ENCODE measurements at places on chromosomes 5 and 9.

DNA sequence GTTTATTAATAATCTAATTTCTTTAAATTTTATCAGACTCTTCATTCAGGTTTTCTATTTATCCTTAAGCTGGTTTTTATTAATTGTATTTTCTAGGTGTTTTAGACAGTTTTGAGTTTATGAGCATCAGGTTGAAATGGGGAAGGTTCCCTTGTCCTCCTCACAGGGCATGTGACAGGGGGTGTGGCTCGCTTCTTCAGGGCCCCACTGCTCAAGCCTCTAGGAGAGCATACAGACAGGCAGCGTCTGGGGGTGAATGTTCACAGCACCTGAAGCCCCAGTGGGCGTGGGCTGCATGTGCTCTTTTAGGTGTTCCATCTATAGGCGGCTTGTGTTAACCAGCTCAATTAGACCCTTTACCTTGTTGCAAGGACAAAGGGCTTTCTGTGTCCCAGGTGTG, 78.2 kb upstream of the RUFY1 start:
- DNase-seq: no peak

- DNase-seq: peak; percentile 68
These were observed 250.8 kb downstream of the SLIT3 start for GRCh38 chr5:169050146-169050571.

DNA sequence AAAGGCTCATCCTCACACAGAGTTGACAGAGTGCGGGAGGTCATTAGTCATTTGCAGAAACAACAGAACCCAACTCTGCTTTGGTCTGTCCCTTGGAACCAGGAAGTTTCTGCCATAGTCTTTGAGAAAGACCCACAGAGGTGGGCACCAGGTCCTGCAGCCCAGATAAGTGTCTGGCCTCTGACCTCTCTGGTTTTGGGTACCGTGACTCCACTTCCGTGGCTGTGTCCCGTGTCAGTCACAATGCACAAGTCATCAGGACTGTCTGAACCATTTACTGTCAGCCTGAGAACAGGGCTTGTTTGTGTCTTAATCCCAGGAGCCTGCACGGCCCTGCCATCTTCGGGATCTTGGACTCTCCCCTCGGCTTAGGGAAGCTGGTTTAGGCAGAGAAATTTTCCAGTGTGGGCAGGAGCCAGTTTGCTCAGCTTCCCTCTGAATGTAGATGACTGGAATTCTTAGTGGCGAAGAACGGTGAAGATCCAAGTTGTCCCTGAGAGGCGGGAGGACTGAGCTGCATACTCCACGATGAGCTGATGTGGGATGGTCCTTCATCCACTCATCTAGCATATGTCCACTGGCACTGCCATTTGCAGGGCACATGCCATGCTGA, 11.9 kb downstream of the GSN start:
- DNase-seq: no peak

GRCh38 chr5:87127426-87127825, 140.3 kb upstream of the RASA1 start:
- DNase-seq: no peak

GRCh38 chr5:99037668-99038067, 108.9 kb upstream of the CHD1 start:
- no peak for DNase-seq

DNA sequence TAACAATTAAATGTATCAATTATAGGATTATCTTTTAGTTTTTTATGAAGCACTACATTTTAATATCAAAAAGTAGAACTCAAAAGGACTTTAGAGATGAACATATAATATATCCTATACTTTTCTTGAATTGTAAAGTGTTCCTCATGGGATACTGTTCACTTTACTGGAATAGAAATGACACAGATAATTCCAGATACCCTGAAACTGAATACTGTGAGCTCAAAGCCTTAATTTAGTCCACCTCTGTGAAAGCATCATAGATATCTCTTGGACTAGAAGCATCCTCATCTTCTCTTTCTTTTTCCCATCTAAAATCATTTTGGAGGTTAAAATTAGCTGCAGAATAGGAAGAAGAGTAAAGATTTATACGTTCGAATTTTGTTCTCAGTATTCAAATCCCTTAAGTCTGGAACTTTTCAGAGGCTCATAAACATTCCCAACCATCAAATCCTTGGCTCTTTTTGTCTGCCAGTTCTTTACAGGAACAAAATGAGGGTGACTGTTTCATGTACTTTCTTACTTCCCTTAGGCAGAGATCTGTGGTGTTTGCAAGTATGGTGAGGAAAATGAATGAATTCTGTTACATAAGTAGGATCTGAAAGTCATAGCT, 49.4 kb downstream of the ADAMTS19 start:
- DNase-seq: no peak

GRCh38 chr9:69264526-69264925, 60.5 kb upstream of the ENTREP1 start:
- DNase-seq: no peak

DNA sequence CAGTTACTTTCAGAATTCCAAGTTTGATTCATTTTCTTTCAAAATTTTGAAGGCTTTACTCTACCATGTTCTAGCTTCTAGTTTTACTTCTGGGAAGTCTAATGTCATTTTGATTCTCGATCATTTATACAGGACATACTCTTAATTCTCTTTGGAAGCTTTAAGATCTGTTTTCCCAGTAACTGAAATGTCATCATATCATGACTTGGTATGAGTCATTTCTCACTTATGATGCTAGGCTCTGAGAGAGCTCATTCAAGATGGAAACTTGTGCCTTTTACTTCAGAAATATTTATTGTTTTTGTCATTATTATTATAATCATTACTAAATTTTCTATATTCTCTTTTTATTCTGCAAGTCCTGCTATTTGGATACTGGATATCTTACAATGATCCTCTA, 222.3 kb downstream of the PARP8 start:
- DNase-seq: no peak

DNA sequence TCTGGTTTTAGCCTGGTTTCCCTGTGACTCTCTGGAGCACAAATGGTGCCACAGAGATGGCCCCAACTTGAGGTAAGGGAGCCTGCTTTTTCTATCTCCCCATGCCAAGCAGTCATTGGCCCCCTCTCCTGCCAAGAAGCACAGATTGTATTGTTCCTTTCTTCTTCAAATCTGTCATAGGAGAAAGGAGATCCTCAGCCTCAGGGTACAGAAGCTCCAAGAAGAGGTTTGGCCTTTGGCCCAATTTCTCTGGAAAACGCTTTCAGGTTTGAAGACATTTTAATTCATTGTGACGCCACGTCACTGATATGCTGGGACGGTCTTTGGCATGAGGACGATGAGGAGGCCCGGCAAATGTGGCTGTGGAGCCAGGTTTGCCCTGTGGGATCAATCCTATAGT, 29.2 kb upstream of the PANK3 start:
- no peak for DNase-seq

DNA sequence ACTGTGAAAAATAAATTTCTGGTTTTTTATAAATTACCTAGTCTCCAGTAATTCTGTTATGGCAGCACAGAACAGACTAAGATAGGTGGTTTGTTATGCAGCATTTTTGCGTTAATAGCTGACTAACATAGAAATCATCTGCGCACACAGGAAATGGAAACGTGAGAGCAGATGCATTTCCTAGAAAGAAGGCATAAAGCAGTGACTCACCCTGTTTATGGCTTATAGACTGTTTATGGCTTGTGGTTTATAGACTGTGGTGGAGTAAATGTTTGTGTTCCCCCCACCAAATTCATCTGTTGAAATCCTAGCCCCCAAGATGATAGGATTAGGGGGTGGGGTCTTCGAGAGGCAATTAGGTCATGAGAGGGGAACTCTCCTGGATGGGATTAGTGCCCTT, 18.3 kb upstream of the OSMR start:
- no peak for DNase-seq

All from GM04503 (cell line).